ENCODE measurements at places on chromosomes 11 and 22.

DNA sequence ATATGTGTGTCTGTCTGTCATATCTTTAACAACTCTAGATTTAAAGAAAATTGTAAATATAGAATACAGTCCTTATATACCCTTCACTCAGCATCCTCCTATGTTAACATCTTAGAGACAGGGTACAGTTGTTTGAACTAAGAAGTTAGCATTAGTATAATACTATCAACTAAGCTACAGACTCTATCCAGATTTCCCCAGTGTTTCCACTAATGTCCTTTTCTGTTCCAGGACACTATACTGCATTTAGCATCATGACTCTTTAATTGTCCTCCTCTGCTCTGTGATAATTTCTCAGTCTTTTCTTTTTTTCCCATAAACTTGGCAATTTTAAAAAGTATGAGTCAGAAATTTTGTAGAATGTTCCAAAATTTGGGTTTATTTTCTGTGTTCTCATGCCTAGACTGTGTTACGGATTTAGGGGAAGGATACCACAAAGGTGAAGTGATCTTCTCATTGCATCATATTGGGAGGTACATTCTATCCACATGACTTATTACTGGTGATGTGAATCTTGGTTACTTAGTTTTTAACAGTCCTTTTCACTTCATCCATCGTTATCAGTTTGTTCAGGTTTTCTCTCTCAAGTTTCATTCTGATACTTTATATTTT lies 168.4 kb downstream of the SBF2 start:
- no peak overlapping the region for H3K27ac ChIP-seq
- no peak overlapping the region for H3K4me3 ChIP-seq
- no peak for DNase-seq
- H3K36me3 ChIP-seq = peaks cover 2% of the 10 kb centered on the region

DNA sequence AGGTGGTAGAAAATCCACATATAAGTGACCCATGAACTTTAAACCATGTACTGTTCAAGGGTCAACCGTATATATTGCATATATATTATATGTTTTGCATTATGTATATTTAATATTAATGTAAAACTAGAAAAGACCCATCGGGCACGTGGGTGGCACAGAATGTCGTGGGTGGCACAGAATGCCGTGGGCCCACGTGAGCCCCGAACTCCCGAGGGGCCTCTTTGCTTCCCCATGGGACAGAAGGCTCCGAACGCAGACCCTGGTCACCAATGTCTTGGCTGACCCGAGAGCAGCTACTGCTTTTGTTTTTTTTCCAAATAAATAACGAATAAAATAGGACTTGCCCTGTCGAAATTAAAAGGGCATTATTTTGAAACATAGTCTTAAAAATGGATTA lies 415.4 kb downstream of the BRD1 start:
- peaks cover 2% of the 10 kb centered on the region for H3K27me3 ChIP-seq
- H3K27ac ChIP-seq = no peak overlapping the region
- H3K4me3 ChIP-seq = no peak overlapping the region
- no peaks in the 10 kb centered on the region for H3K36me3 ChIP-seq
- no peak for DNase-seq
- peaks cover 14% of the 10 kb centered on the region for H3K4me1 ChIP-seq

DNA sequence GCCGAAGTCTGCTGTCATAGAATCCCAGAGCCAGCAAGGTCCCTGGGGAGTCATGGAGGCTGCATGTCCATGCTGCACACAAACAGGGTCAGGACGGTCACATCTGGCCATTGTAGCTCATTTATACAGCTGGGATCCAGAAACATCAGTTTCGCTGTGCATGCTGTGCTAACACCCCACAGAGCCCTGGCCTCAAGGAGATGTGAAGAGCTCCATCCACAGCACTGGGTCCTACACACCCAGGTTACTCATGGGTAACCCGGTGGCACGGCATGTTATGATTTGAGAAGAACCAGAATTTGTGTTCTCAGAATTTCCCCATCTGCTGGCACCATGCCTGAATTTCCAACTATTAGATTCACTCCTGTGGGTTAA lies 146.3 kb upstream of the ARHGAP20 start:
- no peak overlapping the region for H3K27ac ChIP-seq
- no peak for DNase-seq
- H3K27me3 ChIP-seq = no peaks in the 10 kb centered on the region
- no peaks in the 10 kb centered on the region for H3K36me3 ChIP-seq

GRCh38 chr11:77724636-77725035 lies 87.0 kb upstream of the CLNS1A start:
- peaks cover 3% of the 10 kb centered on the region for H3K4me1 ChIP-seq
- no peak for DNase-seq
- no peaks in the 10 kb centered on the region for H3K27me3 ChIP-seq
- H3K4me3 ChIP-seq = no peak overlapping the region
- H3K36me3 ChIP-seq = peaks cover 24% of the 10 kb centered on the region

GRCh38 chr11:95262994-95263765 lies 32.2 kb upstream of the SESN3 start:
- H3K27ac ChIP-seq = no peak overlapping the region
- H3K4me3 ChIP-seq = no peak overlapping the region
- peaks cover 3% of the 10 kb centered on the region for H3K36me3 ChIP-seq
- H3K4me1 ChIP-seq = peaks cover 24% of the 10 kb centered on the region

DNA sequence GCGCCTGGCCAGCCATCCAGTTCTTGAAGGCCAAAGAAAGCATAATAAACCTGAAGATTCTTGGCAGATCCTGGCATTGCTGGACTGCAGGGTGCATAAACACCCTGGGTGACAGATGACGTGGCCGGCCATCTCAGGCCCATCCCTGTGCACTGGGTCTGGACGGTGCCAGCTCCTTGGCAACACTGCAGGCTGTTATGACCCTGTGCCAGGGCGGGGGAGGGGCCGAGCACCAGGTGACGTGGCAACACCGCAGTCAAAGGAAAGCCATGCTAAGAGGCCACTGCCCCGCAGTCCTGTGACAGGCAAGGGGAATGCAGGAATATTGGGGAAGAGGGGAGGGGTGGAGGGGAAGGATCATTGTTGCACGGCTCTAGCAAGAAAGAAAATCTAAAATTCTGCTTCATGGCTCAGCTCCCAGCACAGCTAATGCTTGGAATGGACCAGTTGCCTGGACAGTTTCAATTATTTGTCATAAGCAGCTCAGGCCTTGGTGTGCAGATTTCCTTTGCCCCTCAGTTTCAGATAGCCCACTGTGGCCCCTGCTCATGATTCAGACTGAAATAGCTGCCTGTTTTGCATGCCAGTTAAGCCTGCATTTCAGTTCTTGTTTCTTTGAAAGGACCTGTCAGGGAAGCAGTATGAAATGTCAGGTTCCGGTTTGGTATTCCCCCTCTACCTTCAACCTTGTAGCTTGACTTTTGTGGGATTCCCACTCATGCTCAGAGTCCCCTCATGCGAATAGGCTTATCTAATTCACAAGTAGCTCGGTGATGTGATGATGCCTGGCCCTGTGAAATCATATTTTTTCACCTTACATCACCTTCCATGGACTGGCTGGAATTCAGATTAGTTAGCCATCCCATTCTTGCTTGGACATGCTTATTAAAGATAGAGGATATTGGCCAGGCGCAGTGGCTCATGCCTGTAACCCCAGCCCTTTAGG lies 29.7 kb upstream of the DDX6 start:
- DNase-seq = peak; percentile 27
- H3K4me3 ChIP-seq = no peak overlapping the region
- H3K27ac ChIP-seq = no peak overlapping the region
- peaks cover 3% of the 10 kb centered on the region for H3K27me3 ChIP-seq
- H3K36me3 ChIP-seq = no peaks in the 10 kb centered on the region
- peaks cover 9% of the 10 kb centered on the region for H3K4me1 ChIP-seq

- no peak for DNase-seq
- no peak overlapping the region for H3K4me3 ChIP-seq
- H3K4me1 ChIP-seq = peaks cover 12% of the 10 kb centered on the region
- H3K27me3 ChIP-seq = no peaks in the 10 kb centered on the region
- H3K36me3 ChIP-seq = no peaks in the 10 kb centered on the region
These were observed 100.7 kb upstream of the PLET1 start for GRCh38 chr11:112361396-112361795.

- peaks cover 23% of the 10 kb centered on the region for H3K4me1 ChIP-seq
- no peak for DNase-seq
- no peaks in the 10 kb centered on the region for H3K27me3 ChIP-seq
- no peak overlapping the region for H3K27ac ChIP-seq
- H3K4me3 ChIP-seq = no peak overlapping the region
- no peaks in the 10 kb centered on the region for H3K36me3 ChIP-seq
These were observed 54.2 kb upstream of the CSNK2A3 start for GRCh38 chr11:11407065-11407762.

DNA sequence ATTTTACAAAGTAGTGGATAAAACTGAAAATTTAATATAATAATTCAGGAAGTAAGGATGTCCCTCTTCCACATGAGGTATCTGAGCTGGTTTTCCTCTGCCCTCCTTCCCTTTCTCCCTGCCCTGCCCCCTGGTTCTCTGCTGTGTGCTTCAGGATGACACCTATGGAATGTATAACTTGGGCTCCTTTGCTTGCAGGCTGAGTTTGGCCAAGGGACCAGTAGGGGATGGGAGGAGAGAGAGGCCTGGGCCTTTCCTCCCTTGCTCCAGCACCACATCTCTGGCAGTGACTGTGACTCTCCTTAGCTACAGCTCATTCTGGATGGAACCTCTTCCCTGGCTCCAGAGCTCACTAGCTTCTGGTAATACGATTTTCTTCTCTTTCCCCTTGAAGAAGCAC lies 10.1 kb downstream of the IRAG1 start:
- no peak for DNase-seq
- no peak overlapping the region for H3K4me3 ChIP-seq
- H3K27me3 ChIP-seq = no peaks in the 10 kb centered on the region
- no peaks in the 10 kb centered on the region for H3K4me1 ChIP-seq

DNA sequence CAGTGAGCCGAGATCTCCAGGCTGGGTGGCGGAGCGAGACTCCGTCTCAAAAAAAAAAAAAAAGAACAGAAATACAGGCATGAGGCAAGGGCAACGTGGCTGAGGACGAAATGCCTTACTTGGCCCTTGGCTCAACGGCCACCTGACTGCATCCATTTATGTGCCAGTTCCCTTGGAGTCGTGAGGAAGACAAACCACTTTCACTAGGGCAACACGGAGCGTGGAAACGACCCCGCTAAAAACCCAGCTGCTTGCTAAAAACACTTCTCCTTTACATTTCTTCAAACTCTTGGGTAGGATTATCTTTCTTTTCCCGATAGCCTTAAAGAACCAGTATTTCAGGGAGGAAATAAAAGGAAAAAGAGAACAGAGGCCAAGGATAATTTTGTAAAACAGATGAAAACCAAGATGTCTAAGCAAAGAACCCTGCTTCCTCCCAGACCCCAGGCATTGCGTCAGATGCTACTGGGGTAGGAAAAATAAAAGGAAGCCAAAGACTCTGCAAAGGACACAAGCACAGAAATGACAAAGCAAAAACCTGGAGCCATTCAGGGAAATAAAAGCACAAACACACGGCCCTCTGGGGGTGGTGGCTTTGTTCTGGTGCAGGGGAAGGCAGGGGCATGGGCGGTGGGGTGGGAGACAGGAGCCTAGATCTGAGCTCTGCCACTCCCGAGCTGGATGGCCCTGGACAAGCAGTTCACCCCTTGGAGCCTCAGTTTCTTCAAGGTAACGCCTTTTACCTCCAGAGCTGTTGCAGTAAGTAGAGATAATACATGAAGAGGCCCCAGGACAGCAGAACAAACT lies 37.0 kb downstream of the PC start:
- H3K4me3 ChIP-seq = no peak overlapping the region
- peaks cover 30% of the 10 kb centered on the region for H3K4me1 ChIP-seq
- peak overlapping the region; percentile 44 for H3K27ac ChIP-seq
- peaks cover 17% of the 10 kb centered on the region for H3K36me3 ChIP-seq

DNA sequence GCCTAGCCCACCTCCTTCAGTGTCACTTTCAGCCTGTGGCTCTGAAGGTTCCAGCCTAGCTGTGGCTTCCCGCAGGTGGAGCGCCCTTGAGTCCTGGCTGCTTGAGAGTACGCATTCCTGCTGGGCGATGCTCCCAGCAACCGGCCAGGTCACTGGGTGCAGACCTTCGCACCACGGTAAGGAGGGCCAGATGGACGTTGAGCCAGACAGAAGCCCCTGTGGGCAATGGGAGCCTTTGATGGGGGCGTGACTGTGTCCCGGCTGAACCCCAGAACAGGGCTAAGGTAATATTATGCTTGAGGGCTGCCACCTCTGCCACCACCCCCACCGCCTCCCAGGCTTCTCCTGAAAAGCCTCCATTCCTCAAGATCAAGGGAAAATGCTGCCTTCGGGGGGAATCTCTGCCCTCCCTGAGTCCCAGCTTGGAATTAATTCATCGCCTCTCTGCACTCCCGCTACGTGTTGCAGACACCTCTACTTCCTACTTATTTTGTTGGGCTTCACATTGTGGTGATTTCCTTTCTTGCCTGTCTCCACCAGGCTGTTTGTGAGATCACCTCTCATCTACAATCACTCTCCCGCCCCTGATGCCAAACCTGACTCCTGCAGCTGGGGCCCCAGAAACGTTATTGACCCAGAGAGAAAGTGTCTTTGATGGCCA lies 144.9 kb upstream of the NECTIN1 start:
- H3K4me3 ChIP-seq = no peak overlapping the region
- H3K27ac ChIP-seq = no peak overlapping the region
- H3K36me3 ChIP-seq = no peaks in the 10 kb centered on the region
- no peak for DNase-seq
- H3K4me1 ChIP-seq = peaks cover 9% of the 10 kb centered on the region

DNA sequence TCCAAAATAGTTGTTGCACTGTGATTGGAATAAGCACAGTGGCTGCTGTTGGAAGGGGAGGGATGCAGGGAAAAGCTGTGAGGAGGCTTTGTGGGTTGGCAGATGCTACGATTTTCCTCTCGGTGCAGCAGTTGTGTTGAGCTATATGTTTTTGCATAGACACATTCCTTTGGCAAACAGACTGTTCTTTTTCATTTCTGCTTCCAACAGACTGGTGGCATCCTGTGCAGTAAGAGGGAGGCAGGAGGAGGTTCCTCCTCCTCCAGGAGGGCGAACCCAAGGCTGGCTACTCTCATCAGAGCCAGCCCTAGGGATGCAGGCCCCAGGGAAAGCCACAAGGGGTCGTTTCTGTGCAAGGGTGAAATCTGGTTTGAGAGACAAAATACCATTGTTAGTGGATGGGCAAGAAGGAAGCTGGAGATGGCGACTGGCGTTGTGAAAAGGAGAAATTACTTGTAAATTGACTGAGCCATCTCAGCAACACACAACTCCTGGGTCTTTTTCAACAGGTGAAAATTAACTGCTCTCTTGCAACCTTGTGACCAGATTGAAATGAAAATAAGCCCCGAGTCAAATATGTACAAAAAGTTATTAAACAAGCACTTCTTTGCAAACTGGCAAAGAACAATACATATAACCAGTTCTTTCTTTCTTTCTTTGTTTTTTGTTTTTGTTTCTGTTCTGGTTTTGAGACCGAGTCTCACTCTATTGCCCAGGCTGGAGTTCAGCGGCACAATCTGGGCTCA lies 26.5 kb upstream of the UBASH3B start:
- DNase-seq = peak; percentile 81
- no peaks in the 10 kb centered on the region for H3K4me1 ChIP-seq
- no peak overlapping the region for H3K27ac ChIP-seq
- H3K36me3 ChIP-seq = no peaks in the 10 kb centered on the region
- H3K27me3 ChIP-seq = no peaks in the 10 kb centered on the region

GRCh38 chr11:86669424-86669823 lies 3.0 kb downstream of the ME3 start:
- H3K27me3 ChIP-seq = peaks cover 49% of the 10 kb centered on the region
- no peak overlapping the region for H3K27ac ChIP-seq
- H3K4me3 ChIP-seq = no peak overlapping the region

- peaks cover 45% of the 10 kb centered on the region for H3K27me3 ChIP-seq
- H3K36me3 ChIP-seq = no peaks in the 10 kb centered on the region
- H3K4me3 ChIP-seq = no peak overlapping the region
- no peak for DNase-seq
- H3K4me1 ChIP-seq = peaks cover 28% of the 10 kb centered on the region
These were observed 32.4 kb upstream of the ETS1 start for GRCh38 chr11:128619540-128620308.

All from WTC11 (cell line).